ENCODE measurements at places on chromosomes 1 and 21.

DNA sequence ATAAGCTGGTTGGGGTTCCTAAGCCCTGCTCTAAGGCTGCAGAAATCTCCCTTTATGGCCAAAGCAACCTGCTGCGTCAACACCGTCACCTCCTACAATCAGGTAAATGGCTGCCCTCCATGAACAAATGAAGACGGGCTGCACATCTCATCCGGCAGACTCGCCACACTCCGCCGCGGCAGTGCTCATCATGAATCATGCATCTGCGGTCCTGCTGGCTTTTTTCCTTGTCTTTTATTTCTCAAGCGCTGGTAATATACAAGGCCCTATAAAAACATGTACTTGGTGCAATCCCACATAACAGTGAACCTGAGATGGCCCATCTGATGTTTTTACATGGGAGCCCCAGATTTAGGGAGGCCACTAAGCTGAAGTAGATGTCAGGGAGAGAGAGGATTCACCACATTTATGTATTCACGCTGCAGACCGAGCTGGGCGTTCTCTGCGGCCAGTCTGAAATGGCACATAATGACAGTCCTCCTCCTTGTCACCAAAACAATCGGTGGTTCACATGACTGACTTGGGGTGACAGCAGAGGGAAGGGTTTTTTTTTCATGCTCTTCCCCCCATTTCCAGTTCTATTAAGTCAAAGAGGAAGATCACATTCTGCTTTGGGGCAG, 91.6 kb downstream of the KAZN start:
- no peak for DNase-seq

DNA sequence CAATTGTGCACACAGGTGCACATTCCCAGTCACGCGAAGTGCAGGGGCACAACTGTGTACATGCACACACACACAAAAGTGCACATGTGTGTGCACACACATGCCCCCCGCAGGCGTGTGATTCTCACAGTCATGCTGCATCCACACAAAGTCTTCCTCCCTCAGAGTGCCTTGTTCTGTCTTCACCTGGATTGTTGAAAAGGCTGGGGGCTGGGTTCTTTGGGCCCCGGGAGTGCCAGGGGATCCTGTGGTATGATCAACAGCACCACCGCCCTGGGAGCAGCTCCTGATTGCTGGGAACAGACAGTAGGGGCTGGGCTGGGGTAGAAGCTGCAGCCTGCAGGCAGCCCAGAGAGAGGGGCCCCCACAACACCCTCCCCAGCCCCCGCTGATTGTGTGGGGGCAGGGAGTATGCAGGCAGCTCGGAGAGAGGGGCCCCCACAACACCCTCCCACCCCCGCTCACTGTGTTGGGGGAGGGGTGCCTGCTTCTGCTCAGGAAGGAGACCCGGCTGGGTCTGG, 3.4 kb downstream of the COL18A1 start:
- DNase-seq: no peak

DNA sequence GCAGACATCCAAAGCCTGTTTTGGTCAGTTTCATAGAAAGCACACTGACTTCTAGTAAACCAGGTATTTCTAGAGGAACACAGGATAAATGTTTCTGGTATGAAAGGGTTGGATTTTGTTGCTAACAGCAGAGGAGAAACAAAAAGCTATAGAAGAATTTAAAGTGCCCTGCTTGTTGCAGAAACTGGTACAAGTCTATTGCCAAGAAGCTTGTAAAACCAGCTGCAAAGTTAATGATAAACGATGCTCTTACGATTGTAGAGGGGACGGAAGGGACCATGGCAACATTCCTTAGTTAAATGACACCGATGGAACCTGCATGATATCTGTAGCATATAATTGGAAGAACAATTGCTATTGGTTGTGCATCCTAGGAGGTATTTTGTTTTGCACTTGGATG, 40.1 kb downstream of the SLC35F3 start:
- no peak for DNase-seq

- DNase-seq: no peak
Measured at GRCh38 chr1:5385096-5385799, 607.0 kb downstream of the NPHP4 start.

- no peak for DNase-seq
Measured at GRCh38 chr1:245091818-245092637, 62.8 kb upstream of the KIF26B start.

DNA sequence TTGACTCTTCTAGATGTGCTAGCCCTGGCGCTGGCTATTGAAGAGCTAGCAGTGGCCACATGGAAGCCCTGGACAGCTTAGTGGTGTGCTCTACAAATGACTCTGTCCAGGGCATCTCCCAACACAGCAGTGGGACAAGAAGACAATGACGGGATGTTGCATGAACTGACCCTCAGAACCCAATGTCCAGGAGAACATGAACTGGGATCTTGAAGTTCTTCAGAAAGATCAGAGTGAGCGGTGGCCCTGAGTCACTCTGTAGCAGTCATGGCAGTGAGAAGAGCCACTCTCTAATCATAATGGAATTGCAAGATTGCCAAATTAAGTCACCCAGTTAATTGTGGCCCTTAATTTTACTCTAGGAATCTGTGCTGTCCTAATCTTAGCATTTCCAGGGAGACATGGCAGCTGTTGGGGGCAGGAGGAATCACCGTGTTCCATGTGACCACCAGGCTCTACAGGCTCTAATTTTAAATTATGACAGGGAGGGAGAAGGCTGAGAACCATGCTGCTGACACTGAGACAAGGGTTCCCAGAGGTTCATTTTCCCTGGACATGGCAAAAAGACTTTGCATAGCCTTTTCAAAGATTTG, 10.2 kb upstream of the OBSCN start:
- no peak for DNase-seq

- no peak for DNase-seq
Measured at GRCh38 chr1:52825868-52826267, 16.7 kb upstream of the ZYG11A start.

GRCh38 chr1:160651433-160652064, 4.7 kb upstream of the SLAMF1 start:
- DNase-seq: no peak

GRCh38 chr1:15099441-15100120, 54.0 kb upstream of the TMEM51 start:
- DNase-seq: no peak

DNA sequence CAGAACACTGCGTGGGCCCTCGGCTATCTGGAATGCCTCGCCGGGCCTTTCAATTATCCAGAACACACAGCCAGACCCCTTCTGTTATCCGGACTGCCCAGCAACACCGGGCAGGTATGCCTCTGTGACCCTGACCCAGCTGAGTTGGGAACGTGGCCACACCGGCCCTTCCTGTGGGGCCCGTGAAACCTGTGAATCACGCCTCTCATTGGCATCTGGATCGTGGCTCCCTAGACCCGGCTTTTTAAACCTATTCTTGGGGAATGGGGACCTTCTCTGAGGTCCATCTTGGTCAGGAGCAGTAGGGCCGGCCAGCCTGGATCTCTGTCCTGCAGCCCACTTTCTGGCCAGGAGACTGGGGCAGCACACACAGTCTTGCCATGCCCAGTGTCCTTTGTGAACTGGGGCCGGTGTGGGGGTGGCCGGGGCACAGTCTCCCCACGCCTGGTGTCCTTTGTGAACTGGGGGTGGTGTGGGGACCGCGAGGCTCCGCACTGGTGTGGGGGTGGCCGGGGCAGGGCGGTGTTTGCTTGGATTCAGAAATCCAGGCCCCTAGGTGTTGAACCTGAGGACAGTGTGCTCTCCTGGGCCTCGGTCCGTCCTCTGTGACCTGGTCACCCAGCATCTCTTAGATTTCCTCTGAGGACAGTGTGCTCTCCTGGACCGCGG, 11.1 kb downstream of the COL18A1 start:
- DNase-seq: no peak

DNA sequence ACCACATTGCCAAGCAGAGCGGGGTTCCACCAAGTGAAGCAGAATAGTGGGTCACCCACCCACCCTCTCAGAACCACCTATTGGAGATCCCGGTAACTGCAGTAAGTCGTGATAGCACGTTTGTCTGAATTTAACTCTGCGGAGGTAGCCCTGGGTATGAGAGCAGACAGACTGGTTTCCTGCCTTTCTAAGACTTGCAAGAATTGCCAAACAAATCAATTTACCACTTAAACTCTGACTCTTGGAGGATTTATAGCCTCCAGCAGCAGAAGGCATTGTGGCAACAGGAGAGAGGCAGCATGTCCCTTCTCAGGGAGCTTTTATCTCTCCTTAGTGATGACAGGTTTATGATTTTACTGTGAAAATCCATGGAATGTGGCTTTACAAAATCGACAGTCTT, 287.9 kb upstream of the FMN2 start:
- DNase-seq: no peak

GRCh38 chr1:113178106-113178505, 105.1 kb downstream of the LRIG2 start:
- DNase-seq: no peak

- no peak for DNase-seq
Measured at GRCh38 chr1:20950679-20951078, 163.6 kb upstream of the HP1BP3 start.

DNA sequence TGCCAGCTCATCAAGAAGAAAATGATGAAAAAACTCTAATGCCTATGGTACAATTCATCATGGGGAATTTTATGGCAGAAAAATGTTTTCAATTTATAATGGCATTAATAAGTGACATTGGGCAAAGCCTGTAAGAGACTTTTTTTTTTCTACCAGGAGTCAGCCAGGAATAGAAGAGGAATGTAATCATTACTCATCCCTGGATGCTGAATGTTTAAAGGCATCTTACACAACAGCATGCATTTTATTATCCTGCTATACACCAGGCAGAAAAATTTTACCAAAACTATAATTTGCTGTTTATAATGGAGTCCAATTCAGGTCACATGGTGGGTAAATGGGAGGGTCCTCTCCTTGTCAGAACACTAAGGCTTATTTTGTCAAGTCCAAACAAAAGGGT, 189.9 kb upstream of the BEND5 start:
- DNase-seq: no peak

- no peak for DNase-seq
Measured at GRCh38 chr1:185966471-185966870, 232.3 kb downstream of the HMCN1 start.

DNA sequence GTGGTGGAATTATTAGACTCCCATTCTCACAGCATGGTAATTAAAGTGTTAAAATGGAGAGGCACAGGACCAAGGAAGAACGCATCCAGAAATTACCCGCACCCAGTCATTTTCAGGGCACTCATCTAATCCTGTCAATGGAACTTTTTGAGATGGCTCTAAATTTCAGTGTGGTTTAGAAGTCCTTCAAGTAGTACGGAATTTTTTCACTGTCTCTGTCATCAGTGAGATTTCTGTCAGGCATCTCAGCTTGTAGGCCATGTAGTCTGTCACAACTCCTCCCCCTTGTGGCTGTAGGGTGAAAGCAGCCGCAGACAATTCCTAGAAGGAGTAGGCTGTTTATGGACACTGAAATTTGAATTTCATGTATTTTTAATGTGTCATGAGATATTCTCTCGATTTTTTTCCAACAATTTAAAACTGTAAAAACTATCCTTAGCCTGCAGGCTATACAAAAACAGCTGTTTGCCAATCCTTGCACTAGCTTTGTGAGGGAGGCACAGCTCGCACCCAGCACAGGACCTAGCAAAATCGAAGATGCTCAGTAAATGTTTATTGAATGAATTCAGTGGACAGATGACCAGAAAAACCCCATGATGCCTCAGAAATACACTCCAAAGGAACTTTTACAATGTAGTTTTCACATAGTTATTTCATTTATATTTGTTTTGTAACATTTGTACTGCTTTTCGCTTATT, 6.6 kb upstream of the NUP133 start:
- DNase-seq: peak; percentile 72

GRCh38 chr1:82628887-82629286, 828.2 kb downstream of the ADGRL2 start:
- DNase-seq: no peak

- DNase-seq: no peak
Measured at GRCh38 chr1:10754568-10755329, 41.7 kb downstream of the CASZ1 start.

DNA sequence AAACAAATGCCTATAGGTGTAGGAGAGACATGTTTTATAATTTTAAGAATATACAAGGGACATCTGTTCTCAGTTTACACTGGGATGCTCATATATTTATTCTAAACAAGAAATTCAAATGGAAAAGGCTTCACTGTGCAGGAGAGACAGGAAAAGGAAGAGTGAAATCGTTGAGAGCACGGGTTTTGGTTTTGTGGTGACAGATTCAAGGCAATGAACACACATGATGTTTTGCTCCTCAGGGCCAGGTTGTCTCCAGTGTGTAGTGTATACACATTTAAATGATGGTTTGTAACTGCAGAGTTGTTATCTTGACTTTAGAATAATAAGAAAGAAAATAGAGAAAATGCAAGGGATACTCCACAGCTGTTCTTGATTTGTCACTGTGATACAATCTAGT, 73.7 kb downstream of the S1PR1 start:
- DNase-seq: no peak

DNA sequence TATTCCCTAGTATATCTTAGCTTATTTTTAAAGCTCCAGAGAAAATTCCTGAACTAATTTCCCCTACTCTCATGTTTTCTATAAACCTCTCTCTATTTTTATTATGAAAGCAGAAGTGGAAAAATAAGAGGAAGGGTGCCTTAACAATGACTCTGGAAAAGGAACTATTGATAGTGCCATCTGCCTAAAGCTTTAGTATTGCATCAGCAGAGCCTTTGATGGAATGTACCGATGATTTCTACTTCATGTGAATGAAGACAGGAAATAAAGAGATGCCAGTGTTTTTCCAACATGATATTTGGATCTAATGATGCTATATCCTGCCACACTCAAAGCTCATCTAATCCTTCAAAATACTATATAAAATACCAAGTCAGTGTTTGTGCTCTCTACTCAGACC, 35.1 kb downstream of the TNFSF18 start:
- DNase-seq: no peak

- DNase-seq: no peak
Measured at GRCh38 chr1:18727956-18728355, 97.3 kb downstream of the PAX7 start.

DNA sequence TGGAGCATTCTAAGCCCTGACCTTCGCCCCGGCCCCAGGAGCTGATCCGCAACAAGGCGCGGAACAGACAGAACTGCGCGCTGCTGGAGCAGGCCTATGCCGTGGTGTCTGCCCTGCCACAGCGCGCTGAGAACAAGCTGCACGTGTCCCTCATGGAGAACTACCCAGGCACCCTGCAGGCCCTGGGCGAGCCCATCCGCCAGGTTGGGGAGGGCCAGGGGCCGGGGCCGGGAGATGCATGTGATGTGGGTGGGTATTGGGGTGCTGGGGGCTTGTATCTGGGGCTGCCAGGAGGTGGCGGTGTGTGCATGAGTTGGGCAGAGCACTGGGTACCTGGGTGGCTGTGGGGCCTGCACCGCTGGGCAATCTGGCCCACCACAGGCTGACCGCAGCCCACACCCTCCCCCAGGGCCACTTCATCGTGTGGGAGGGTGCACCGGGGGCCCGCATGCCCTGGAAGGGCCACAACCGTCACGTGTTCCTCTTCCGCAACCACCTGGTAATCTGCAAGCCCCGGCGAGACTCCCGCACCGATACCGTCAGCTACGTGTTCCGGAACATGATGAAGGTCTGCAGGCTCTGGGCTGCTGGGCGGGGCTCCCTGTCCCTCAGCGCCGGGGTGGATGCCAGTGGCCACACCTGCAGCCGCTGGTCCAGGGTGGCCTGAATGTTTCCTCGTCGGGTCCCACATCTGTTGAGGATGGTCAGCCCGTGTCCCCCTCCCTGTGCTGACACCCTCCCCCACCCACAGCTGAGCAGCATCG, 65.8 kb downstream of the TRIM11 start:
- DNase-seq: no peak

Measured in NCI-H1694 treated with DMSO at 0.1 percent for 48 hours (cell line).